ENCODE measurements at places on chromosomes 1 and 21.

GRCh38 chr1:15962671-15963362, 13.1 kb downstream of the ZBTB17 start:
- DNase-seq: no peak

DNA sequence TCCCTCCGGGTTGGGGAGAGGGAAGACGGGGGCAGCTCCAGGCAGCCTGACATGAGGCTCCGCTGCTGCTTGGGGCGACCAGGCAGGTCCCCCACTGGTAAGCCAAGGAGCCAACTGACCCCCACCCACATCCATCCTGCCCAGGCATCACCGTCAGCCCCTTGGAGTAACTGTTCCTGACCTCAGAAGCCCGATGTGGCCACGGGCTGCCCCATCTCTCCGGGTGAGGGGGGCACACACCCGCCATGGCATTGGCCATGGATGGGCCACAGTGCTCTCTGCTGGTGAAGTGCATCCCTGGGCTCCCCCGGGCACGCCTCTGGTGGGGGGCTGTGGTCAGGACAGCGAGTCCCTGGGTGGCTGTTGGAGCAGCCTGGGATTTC, 100.0 kb downstream of the CRYAA start:
- no peak for DNase-seq

DNA sequence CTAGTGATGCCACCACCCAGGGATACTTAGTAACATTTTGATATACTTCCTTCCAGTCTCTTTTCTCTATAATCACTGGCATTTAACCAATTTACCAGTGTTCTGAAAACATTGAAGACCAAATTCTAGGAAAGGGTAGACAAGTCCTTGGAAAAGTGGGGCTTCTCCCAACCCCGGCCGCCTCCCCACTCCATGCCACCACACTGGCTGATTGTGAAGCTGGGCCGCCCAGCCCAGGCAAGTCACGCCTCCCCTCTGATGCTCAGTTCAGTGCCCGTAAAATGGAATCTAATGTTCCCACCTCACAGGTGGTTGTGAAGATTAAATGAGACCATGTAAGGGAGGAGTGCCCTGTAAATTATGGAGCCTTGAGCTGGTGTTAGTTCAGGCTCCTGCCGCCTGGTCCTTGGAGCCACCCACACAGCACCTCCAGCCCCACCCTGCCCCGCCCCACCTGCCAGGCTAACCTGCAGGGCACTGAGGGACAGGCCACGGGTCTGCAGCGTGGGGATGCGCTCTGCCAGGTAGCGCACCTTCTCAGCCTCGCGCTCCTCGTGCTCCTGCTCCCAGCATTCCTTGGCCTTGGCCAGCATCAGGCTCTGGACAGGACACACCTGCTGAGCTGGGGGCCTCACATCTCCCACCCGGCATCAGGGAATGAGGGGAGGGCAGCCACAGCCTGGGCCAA, 7.3 kb downstream of the TNNI1 start:
- DNase-seq: no peak

GRCh38 chr1:93408203-93408602, 39.7 kb upstream of the FNBP1L start:
- no peak for DNase-seq

DNA sequence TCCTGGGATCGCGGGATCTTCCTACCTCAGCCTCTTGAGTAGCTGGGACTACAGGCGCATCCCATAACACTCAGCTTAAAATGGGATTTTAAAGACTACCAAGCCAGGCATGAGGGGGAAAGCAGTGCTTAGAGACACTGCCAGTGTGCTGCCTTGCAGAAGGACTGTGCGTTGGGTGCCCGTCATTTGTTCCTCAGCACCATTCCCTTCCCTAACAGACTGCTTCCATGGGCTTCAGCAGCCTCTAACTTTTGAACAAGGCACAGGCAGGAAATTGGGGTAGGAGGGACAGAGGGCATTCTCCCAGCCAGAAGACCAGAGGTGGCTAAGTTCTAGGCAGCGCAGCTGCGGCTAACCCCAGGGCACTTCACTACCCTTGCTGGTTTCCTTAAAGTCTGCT, 73.9 kb upstream of the USP24 start:
- no peak for DNase-seq

DNA sequence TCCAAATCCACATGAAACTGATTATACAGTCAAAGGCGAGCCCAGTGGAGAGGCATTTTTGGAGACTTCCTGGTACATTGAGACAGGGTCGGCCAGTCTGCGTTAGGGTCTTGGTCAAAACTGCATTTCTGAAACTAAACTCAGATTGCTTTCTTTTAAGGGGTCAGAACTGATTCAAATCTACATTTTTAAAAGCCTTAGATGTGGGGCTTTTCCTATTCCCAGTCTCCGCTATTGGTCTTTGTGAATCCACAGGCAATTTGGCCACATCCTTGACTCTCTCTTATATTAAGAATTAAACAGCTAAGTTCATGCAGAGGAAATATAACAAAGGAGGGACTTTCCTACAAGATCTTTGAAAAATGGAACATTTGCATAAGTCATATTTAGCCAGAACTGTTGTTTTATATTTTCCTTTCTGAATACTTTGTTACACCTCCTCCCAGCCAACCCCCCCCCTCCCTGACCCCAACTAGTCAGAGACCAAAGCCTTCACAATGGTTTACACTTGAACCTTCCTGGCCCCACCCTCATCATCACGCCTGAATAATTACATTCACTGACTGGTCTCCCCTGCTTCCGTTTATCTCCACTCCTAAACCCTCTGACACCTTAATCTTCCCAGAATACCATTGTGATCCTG, 30.9 kb downstream of the SELL start:
- no peak for DNase-seq

DNA sequence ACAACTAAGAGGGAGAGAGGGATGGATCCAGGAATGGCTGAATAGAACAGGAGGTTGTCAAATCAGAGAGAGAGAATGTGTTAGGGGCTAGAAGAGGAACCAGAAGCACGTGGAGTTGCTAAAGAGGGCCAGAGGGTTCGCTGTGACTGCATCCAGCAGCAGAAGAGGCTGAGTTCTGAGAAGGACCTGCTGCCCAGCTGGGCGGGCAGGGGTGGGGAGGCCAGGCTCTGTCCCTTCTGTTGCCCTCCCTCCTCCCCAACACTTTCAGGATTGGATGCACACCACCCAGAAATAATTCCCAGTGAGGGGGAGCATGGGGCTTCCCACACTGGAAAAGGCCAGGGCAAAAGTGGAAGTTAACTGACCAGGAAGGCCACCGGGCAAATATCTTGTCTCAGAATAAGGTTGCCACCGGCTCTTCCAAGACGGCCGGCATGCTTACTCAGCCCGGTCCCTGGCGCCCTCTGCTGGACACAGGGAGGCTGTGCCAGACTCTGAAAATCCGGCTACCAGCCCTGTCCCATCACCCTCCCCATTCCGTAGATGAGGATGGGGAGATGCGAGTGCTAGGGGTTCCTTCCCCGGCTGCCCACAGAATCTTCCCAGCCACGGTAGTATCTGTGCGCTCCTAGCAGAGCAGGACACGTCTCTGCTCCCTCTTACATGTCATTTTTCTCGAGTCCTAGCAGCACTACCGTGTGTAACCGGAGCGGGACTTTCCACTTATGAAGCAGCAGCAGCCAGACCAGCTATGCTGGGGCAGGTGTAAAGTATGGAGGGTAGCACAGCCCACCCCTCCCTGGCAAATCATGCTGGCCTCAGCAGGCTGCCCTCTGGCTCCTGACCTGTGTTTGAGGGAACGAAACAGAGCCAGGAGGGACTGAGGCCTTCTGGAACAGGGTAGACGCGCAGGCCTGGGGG, 46.8 kb upstream of the A3GALT2 start:
- DNase-seq: no peak

- DNase-seq: no peak
These were observed 57.4 kb upstream of the TMPRSS15 start for GRCh38 chr21:18460979-18461378.
